ENCODE measurements at places on chromosomes 5 and 9.
A peak's percentile ranks its signal among the peaks of the same experiment; 100 is the strongest.

- no peak for DNase-seq
Observed at GRCh38 chr5:177374211-177374610, 10.0 kb upstream of the SLC34A1 start.

GRCh38 chr5:83628360-83628759 lies 92.3 kb downstream of the HAPLN1 start:
- DNase-seq = no peak

GRCh38 chr9:79408200-79408599 lies 163.6 kb upstream of the TLE4 start:
- no peak for DNase-seq

- DNase-seq = no peak
Observed at GRCh38 chr5:32103521-32103920, 70.6 kb downstream of the GOLPH3 start.

DNA sequence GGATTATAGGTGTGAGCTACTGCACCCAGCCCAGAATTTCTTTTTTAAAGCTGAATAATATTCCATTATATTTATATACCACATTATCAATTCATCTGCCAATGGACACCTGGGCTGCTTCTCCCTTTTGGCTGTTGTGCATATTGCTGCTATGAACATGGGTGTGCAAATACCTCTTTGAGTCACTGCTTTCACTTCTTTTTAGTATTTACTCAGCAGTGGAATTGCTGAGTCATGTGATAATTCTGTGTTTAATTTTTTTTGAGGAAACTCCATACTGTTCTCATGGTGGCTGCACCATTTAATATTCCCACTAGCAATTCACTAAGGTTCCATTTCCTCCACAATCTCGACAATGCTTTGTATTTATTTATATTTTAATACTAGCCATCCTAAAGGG lies 36.1 kb upstream of the KIF4B start:
- no peak for DNase-seq

DNA sequence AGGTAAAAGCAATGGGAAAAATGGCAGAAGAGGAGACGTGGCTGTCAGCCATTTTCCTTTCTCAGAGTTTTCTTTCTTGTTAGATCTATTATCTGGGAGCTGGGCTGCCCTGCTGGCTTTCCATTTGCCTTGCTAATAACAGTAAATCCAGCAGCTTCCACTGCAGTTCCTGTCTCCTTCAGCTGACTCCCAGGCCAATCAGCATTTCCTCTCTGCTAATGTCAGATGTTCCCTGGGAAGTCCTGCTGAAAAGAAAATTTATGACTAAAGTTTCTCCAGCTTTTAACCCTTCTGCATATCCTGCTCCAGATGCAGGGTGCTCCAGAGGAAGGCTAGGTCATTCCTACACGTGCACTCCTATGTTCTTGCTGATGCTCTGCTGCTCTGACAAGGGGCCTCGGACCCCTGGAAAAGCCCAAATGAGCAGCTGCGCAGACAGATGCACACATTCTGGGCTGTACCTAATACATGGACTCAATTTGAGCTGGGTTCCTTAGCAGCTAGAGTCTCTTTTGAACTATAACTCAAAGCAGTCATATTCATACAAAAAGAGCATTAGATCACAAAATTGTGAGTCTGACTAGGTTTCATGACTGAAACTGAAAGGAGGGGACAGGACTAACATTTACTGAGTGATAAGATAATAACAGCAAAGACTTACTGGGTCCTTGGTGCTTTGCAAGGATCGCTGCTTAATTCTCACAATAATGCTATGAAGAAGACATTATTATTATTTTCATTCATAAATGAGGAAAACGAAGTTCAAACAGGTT lies 182.2 kb downstream of the MAPKAP1 start:
- no peak for DNase-seq

DNA sequence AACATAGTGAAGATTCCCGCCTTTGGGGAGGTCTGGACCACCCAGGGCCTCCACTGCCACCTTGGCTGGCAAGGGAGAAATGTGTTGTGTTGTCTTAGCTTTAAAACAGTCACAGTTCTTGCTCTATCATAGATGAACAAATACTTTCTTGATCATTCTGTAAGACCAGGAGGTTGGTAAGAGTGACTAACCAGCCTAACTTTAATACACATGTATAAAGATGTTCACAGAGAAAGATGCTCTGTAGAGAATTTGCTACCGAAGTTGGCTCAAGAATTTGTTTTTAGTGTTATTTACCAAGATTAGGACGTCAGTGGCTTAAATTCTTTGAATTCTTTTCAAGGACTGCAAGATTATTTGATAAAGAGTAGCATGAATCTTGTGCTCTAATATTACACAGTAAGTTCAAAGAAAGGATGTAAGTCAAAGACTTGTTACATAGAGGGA lies 28.4 kb downstream of the GLRX start:
- DNase-seq = no peak

- DNase-seq = no peak
Observed at GRCh38 chr5:115194676-115195075, 25.0 kb upstream of the TRIM36 start.

DNA sequence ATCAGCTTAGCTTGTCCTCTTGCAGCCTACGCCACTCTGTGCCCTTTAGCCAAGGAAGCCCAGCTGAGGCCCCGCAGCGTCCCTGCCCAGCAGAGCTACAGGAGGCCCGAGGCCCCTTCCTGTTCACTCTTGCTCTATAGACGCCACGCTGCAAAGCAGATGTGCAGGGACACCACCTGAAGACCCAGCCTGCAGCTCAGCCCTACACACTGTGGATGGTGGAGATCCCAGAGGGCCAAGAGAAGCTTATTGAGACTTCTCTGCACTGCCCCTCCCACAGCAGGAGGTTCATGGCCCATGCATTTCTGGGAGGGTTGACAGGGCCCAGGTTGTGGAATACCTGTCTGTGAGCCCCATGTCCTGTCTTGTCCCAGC lies 33.6 kb downstream of the IRF1 start:
- DNase-seq = no peak

- no peak for DNase-seq
Observed at GRCh38 chr9:72289401-72289800, 75.6 kb downstream of the ZFAND5 start.

GRCh38 chr5:144361406-144361805 lies 190.7 kb downstream of the KCTD16 start:
- no peak for DNase-seq

- DNase-seq = no peak
Observed at GRCh38 chr5:133032852-133033742, 6.7 kb upstream of the ZCCHC10 start.

DNA sequence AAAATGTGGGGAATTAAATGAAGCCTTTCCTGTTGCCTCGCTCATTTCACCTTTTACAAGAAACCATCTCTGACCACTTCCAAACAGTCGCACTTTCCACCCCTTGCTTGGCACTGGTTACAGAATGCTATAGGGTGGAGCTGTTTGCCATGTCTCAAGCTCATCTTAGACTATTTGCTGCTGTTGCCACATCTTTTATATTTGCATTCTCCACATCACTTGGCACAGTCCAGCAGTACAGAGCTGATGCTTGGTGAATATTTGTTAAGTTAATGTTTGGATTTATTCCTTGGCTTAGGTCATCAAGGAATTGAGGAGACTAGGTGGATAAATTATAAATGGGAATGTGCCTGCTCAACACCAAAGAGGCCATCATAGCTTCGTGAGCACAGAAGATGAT lies 53.2 kb downstream of the GNA14 start:
- DNase-seq = no peak

GRCh38 chr9:2093920-2094597 lies 78.9 kb downstream of the SMARCA2 start:
- DNase-seq = no peak

DNA sequence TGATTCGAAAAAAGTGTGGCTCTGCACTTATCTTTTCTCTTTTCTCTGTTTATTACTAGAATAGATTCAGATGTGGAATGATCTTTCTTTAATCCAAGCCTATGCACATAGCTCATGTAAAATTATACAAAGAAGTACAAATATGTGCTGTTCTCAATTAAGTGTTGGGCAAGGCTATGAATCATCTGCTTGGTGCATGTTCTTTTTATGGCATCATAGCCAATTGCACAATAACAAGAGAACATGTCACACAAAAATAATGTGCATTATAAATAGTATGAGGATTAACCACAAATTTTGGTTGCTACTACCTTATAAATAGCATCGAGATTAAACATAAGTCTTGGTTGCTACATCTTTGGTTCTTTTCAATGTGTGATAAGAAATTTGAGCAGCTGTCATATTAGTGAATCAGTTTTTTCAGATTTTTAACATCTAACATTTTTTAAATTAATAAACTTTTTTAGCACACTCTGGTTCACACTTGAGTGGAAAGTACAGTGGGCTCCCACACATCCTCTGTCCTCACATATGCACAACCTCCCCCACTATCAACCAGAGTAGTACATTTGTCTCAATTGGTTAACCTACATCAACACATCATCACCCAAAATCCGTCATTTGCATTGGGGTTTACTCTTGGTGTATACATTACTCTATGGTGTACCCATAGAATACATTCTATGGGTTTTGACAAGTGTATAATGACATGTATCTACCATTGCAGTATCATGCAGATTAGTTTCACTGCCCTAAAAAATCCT lies 6.8 kb upstream of the RECK start:
- DNase-seq = no peak

- DNase-seq = no peak
Observed at GRCh38 chr5:101045689-101046088, 142.6 kb upstream of the ST8SIA4 start.

DNA sequence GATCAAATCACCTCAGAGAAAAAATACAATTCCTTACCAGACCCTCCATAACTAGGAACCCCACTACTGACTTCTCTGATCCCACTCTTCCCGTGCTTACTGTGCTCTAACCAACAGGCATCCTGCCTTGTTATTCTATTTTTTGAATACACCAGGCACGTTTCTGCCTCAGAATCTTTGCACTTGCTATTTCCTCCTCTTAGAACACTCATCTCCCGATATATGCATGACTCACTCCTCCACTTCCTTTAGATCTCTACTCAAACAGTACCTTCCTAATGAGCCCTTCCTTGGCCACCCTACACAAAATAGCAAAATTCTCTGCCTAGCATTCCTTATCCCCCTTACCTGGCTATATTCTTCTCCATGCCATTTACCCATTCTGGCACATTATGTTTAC lies 43.9 kb downstream of the MAPKAP1 start:
- no peak for DNase-seq

- DNase-seq = no peak
Observed at GRCh38 chr9:36282275-36282674, 24.0 kb upstream of the GNE start.

GRCh38 chr5:179120951-179121666 lies 60.9 kb downstream of the ZNF354C start:
- no peak for DNase-seq

GRCh38 chr9:134208981-134209725 lies 44.8 kb upstream of the RNU6ATAC start:
- DNase-seq = no peak

- DNase-seq = no peak
Observed at GRCh38 chr9:126666155-126666803, 52.6 kb downstream of the LMX1B start.

GRCh38 chr5:57575839-57576238 lies 93.2 kb upstream of the ACTBL2 start:
- DNase-seq = no peak

GRCh38 chr9:137680444-137681358 lies 61.9 kb downstream of the EHMT1 start:
- DNase-seq = no peak

DNA sequence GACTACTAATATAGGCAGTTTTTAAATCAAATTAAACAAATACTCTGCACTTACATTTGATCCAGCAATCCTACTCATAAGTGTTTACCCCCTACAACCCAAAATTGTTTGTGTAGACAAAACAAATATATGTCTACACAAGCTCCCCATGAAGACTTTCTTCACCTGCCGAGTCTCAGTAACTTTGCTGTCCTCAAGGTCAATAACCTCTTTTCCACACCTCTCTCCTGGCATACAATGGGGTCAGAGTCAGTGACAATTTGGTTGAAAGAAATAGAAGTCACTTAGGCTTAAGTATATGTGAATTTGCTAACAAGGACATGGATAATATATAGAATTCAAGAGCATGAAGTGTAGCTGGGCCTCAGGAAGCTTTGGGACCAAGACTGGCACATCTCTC lies 29.1 kb downstream of the APBA1 start:
- DNase-seq = no peak

DNA sequence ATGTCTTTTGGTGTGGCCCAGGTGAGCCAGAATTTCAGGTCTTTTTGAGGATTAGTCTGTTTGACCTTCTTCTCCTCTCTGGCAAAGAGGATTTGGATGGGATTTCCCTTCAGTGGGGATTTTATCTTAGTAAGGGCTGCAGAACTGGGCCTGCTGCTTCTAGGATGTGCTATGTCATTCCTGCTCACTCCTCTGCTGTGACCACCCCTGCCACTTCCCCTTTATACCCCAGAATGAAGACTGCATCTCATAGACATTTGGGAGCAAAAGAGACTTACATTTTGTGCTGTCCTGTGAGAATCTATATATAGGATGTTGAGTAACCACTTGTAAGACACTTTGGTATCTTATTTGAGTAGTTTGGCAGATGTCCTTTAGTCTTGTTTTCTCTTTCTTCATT lies 76.2 kb downstream of the ARHGAP26 start:
- no peak for DNase-seq

GRCh38 chr9:98285446-98285845 lies 30.0 kb upstream of the TBC1D2 start:
- no peak for DNase-seq

- DNase-seq = no peak
Observed at GRCh38 chr5:58114324-58114723, 345.6 kb downstream of the PLK2 start.

- no peak for DNase-seq
Observed at GRCh38 chr9:138102246-138103051, 224.9 kb downstream of the CACNA1B start.

GRCh38 chr5:84406111-84406510 lies 21.4 kb upstream of the EDIL3 start:
- DNase-seq = no peak

DNA sequence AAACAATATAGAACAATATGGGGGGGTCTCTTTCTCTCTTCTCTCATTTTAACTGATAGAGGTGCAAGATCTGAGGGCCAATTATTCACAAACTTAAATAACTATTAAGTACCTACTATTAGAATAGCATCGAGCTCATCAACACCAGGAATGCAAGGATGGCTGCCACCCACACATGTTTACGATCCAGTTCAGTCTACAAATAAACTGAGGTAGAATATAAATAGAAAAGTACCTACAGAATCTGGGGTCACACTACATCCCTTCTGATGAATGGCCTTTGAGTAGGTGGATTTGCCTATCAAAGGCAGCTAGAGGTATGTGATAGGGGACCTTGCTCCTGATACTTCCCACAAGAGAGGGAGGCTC lies 91.8 kb upstream of the ZNF366 start:
- DNase-seq = no peak

- DNase-seq = no peak
Observed at GRCh38 chr5:88251048-88251711, 17.5 kb downstream of the TMEM161B start.

- peak; percentile 56 for DNase-seq
Observed at GRCh38 chr5:1155191-1156032, 43.5 kb upstream of the SLC12A7 start.

GRCh38 chr5:130106480-130106879 lies 202.2 kb downstream of the CHSY3 start:
- no peak for DNase-seq
